ENCODE measurements at places on chromosomes 7 and 10. TPM values are rescaled to one million over a fixed set of nuclear protein-coding genes. Genes with fewer than 3 reads are reported as not detected.

GRCh38 chr7:90858546-90858945 is 262.4 kb downstream of the CDK14 start:
- DNase-seq = no peak

Gene AKR1D1
- total RNA-seq = not detected

GRCh38 chr7:112556633-112557032 is 75.8 kb downstream of the LSMEM1 start:
- peak; percentile 93 for DNase-seq

DNA sequence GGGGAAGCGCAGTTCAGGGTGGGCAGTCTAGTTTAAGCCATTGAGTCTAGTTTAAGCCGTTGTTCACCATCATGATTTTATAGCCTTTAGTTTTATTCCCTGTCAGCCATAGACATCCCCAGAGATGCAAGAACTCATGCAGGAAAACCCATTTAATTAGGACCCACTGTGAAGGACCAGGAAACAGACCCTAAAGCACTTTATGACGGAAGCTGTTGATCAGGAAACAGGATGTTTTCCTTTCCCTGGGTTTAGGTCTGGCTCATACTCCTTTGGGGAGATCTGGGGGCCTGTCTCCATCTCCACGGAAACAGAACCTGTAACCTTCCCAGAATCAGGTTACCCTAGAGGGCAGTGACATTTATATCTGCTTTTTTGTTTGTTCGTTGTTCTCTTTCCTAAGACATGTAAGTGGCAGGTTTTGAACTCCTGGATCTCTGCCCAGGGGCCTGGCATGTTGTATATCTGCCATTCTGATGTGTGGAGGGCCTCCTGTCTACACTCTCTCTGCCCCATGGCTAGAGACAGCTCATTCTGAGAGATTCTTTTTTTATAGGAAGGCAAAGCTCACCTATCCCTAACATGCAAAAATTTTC is 657.2 kb upstream of the GALNT17 start:
- no peak for DNase-seq

DNA sequence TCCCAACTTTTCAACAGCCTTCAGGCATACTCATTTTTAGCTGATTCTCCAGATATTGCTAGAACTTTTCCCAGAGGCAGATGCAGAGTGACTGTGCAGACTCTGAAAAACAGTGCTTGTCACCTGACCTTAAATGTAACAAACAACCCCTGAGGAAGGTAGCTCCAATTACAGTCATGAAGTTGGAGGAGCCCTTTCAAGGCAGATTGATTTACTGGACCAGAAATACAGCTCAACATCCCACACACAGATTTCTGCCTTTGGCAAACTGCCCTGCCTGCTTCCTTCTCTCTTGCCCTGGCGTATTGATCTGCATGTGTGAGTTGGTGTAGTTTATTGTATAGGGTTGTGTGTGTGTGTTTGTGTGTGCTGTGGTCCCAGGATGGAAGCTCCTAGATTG is 38.5 kb downstream of the PYROXD2 start:
- DNase-seq = no peak

- no peak for DNase-seq
These were observed 539.2 kb downstream of the HTR7 start for GRCh38 chr10:90318659-90319058.

Gene ZEB1
- 1.2 TPM for total RNA-seq

Gene LRRC27
- 6.8 TPM for total RNA-seq

GRCh38 chr7:113060100-113060499 is 26.5 kb downstream of the GPR85 start:
- no peak for DNase-seq

DNA sequence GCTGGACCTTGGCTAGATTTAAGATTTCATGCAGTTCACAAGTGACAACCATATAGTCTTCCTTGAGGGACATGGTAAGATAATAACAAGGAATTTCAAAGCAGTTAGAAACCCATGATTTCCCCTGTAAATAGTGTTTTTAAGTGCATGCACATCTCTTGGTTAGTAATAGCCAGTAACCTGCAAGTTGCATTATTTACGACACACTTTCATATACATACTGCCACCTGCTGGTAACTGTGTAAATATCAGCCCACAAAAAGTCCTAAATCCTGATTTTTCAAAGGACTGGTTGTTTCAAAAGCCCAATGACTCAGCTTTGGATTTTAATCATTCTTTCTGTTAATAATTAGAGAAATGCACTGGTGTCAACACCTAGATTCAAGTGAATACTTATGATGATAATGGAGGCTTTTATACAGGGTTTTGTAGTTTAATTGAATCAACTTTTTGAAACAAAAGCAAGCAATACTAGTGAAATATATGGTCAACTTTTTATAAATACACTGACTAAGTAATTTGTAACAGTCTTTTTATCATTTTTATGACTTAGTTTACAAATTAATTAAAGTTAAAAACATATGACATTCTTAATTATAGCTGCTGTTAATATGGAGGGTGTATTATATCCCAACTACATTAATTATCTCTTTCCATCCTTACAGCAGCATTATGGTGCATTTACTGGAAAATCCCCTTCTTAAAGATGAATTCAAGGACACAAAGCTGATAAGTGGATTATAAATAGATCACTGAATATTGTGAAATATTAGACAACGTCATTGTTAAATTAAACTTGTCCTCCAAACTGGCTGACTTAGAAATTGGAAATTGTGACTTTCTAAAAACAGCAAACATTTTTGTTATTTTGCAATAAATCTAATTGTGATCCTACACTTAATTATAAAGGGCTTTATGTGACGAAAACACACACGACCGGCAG is 367.7 kb upstream of the SEMA3D start:
- DNase-seq = peak; percentile 55

Gene NPC1L1
- not detected for total RNA-seq

Gene RBM20
- 0.07 TPM for total RNA-seq

Gene MYO1G
- total RNA-seq = not detected

- DNase-seq = peak; percentile 54
These were observed 51.2 kb downstream of the PDK4 start for GRCh38 chr7:95545007-95545615.

DNA sequence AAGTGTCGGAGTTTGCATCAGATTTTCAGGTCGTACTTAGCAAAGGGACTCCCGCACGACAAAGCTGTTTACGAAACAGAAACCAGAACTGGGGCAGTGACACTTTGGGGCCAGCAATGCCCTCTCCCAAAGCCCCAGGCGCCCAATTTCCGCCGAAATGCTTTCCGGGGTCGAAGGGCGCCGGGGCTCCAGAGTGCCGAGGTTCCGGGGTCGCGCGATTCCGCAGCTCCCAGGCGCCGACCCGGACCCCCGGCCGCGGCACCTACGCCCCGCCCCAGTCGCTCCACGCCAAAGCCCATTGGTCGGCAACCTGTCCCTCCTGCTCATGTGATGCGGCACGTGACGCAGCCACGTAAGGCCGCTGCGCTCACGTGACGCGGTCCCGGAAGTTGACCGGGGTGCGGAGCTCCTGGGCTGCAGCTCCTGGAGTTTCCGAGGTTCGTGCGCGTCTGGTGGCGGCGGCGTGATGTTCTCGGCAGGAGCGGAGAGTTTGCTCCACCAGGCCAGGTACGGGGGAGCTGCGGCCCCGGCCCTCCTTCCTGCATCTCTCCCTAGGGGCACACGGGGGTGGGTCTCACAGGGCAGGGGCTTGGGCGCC is at the start of gene AP5Z1:
Gene AP5Z1, plus strand, starts transcription at position 374 of the 598 bp plus-strand sequence. Its CDS starts 93 bp downstream, at position 467.
- peak; percentile 95 for DNase-seq

Gene ZKSCAN1
- total RNA-seq = 42.7 TPM

- DNase-seq = no peak
These were observed 43.5 kb upstream of the SORBS1 start for GRCh38 chr10:95604630-95605029.

Gene TDRD1
- total RNA-seq = 0.17 TPM

DNA sequence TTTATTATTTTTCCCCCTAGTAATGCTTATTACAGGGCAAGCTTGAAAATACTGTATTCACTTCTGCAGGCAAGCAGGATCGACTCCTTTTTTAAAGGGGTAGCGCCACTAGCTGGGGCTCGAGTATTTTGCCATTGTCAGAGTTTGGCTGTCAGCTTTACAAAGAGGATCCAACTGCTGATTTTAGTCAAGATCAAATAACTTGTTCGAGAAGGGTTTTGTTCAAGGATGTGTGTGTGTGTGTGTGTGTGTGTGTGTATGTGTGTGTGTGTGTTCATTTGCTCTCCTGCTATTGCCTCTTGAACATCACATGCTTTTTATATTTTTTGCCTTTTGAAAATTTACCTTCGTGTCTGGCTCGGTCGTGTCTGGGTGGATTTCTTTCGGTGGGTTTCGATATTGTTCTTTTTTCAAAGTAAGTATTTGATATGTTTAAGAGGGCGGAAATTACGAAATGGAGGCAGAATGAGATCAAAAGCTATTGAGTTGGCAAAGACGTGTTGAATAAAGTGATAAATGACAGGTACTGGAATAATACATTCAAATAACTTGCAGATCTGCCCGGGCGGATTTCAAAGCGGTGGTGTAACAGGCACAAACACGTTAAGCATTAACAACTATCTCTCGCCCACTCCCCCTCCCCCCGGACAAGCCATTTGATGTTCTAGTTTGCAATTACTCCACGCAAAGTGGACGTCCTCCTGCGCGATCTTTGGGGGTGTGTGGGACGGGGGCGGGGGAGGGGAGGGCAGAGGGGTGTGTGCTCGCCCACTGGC is 1.1 kb downstream of the ARID5B start:
- peak; percentile 75 for DNase-seq

Data from mammary epithelial cell (primary cell).